Stimulated activated CD4-positive, alpha-beta T cell treated with anti-CD3 and anti-CD28 coated beads, Interleukin-12 subunit alpha, Interleukin-12 subunit beta, amount 100 ng/mL, for 24 hours (primary cell): ENCODE measurements at places on chromosomes 7 and 10.

- no peak for DNase-seq
Observed at GRCh38 chr7:122260336-122260735, 44.2 kb downstream of the FEZF1 start.

DNA sequence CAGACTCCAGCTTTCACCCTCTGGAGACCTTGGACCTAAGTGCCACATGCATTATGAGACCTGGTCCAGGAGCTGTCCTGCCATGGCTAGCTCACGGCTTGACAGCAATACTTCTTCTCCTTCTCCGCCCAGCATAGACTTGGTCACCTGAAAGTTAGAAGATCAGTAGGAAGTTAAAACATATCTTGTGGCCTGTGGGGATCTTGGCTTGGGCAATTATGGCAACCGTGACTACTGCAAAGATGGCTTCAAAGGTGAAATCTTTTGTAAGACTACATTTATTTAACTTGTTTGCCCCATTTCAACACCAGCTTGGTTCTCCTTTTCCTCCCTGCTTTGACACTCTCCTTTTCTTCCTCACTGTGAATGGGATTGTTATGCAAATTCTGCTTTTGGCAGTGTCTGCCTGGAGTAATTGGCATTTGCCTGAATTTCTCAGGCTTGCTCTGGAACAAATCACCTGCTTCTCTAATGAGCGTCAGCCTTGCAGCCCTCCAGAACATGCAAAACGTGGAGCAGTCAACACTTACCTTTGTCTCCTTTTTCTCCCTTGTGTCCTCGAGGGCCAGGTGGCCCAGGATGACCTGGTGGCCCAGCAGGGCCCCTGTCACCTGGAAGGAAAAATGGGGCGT is 53.4 kb downstream of the COL17A1 start:
- no peak for DNase-seq

DNA sequence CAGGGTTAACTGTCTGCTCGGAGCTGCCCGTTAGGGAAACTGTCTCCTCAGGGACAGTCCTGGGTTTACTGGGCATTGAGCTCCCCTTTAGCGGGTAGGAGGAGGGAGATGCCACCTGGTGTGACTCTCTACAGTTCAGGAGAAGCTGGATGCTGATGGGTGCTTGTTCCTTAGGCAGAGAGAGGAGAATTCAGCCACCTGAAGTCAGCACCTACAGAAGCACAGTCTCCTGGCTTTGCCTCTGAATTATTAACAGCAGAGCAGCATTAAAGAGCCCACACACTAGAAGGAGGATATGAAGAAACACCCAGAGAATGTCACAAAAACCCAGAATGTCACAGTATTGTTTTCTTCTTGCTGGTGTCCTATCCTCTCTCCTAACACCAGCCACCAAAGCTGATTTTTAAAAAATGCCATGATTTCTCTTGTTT is 696 bp downstream of the GIMAP4 start:
- DNase-seq: no peak

- no peak for DNase-seq
Observed at GRCh38 chr7:106987777-106988176, 56.7 kb upstream of the PRKAR2B start.

- no peak for DNase-seq
Observed at GRCh38 chr7:18997477-18998150, 119.8 kb downstream of the TWIST1 start.
